ENCODE measurements at places on chromosomes 3 and 15.

GRCh38 chr15:36811903-36812302 lies 232.5 kb downstream of the CDIN1 start:
- no peak for DNase-seq

GRCh38 chr15:68709876-68710275 lies 110.8 kb downstream of the ANP32A start:
- no peak for DNase-seq

DNA sequence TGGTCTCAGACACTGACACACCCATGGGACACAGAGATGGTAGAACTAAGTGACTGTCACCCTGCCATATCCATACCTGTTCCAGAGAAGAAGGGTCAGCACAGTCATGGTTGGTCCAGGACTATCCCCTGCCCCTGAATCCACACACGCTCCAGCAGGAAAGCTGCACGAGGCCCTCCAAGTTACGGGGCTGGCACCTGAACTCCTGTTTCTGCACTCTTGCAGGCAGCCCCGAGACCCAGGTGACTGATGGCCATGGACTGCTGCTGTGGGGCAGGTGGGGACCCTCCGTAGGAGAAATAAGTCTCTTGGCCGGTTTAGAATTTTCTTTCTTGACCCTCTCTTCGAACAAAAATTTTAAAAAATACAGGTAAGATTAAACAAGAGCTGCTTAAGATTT lies 30.6 kb downstream of the CHDH start:
- no peak for DNase-seq

- no peak for DNase-seq
Observed at GRCh38 chr3:183500981-183501704, 54.4 kb downstream of the KLHL6 start.

DNA sequence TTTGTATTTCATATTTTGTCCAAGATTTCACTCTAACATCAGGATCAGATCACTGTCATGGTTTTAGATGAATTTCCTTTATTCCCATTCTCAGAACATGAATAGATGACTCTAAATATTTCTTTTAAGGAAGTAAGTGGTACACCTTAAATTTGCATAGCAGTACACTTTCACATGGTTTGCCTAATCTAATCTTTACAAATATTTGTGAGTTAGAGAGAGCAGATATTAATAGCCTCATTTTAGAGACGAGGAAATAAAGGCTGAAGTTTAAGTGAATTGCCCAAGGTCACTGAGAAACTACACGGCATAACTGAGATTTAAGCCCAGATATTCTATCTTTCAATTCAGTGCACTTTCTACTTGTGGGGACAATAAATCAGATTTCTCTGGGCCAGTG lies 14.2 kb downstream of the TERC start:
- no peak for DNase-seq

GRCh38 chr3:20245781-20246180 lies 59.8 kb upstream of the SGO1 start:
- DNase-seq: no peak
